NCI-H2029 (cell line): ENCODE measurements at places on chromosomes 6 and 20.

DNA sequence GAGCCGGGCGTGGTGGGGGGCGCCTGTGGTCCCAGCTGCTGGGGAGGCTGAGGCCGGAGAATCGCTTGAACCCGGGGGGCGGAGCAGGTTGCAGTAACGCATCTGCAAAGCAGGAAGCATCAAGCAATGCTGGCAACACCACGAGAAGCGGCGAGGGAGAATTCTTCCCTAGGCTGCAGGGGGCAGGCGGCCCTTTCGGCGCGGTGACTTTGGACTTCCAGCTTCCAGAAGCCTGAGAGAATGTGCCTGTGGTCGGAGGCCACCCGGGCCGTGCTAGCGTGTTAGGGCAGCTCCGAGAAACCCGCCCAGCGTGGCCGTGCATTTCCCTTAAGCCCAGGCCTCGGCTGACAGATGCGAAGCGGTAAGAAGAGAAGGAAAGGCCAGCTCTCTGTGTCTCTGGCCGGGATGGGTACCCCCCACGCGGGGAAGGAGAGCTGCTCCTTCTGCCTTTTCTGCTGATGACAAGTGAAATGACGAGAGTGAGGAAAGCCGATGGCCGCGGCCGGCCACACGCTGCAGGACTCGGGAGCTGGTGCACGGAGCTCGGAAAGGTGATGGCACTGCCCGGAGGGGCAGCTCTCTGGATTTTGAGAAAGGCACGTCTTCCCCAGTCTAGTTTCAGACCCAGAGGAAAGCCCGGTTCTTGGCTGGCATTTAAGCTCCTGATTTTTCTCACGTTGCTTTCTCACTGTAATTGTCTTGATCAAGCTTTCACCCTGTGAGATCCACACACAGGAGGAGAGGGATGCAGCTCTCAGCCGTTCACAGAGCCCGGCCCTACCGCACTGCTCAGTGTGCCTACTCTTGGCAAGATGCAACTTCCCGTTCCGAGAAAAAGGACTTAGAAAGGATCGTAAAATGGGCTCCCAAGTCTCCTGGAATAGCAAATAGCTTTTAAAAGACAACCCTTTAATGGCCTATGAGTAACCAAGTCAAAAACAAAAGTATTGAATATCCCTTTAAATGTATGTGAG is 68.3 kb upstream of the EXOC2 start:
- no peak for DNase-seq

- peak; percentile 59 for DNase-seq
Observed at GRCh38 chr6:150876598-150876997, 11.1 kb downstream of the MTHFD1L start.

GRCh38 chr6:117992856-117993255 is 85.8 kb downstream of the SLC35F1 start:
- no peak for DNase-seq

DNA sequence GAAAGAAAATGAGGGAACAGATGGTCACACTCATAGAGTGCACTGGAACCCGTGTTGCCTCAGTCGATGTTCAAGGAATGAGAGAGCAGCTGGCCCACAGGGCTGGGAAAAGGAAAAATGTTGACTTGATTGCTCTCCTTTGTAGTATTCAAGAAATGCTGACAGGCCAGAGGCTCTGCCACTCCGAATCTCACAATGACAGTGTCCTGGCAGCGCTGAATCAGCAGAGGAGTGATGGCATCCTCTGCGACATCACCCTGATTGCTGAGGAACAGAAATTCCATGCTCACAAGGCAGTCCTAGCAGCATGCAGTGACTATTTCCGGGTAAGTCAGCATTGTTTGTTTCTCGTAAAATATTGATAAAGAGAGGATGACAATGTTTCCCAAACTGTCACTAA is 51.3 kb downstream of the KLHL32 start:
- no peak for DNase-seq

DNA sequence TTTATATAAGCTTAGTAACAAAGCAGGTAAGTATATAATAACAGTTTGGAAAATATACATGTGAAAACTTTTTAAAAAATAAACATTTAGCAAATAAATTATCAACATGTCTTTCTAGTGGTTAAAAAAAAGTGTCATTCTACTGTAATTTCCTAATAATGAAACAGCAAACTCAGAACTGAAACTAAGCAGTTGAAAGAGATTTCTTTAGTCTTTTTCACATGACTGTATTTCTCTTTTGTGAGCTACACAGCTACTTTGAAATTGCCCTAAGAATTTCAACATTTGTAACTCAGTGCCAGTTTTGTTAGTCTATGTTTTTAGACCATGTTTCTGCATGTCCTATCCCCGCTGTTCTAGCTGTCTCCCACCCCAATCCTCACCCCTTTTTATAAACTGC is 28.4 kb upstream of the SDHAF4 start:
- no peak for DNase-seq

GRCh38 chr6:5679691-5680090 is 327.0 kb downstream of the NRN1 start:
- DNase-seq = no peak

- no peak for DNase-seq
Observed at GRCh38 chr6:30207619-30208295, 5.4 kb downstream of the TRIM26 start.

- DNase-seq = no peak
Observed at GRCh38 chr6:161074496-161075121, 83.0 kb downstream of the MAP3K4 start.

- no peak for DNase-seq
Observed at GRCh38 chr20:20733943-20734342, 21.5 kb upstream of the RALGAPA2 start.

GRCh38 chr6:132763269-132763668 is 5.6 kb upstream of the VNN2 start:
- no peak for DNase-seq

- no peak for DNase-seq
Observed at GRCh38 chr6:165760126-165760802, 97.2 kb upstream of the PDE10A start.

DNA sequence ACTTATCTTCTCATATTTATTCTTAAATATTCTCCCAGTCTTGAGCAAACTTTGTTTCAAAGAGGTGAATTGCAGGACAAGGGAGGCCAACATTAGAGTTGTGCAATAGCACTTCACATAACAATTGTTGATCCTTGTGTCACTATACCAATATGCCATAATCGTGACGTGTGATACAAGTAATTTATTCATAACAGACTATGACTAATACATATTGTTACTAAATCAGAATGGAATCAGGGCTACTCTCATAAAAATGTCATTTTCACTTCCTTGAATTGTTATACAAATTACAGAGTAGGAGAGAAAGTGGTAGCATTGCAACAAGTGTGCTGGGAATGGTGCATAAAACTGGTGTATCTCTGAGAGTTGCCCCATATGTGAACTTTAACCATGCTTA is 37.2 kb upstream of the PLCB1 start:
- no peak for DNase-seq

- no peak for DNase-seq
Observed at GRCh38 chr6:108875161-108875555, 26.9 kb downstream of the ARMC2 start.

DNA sequence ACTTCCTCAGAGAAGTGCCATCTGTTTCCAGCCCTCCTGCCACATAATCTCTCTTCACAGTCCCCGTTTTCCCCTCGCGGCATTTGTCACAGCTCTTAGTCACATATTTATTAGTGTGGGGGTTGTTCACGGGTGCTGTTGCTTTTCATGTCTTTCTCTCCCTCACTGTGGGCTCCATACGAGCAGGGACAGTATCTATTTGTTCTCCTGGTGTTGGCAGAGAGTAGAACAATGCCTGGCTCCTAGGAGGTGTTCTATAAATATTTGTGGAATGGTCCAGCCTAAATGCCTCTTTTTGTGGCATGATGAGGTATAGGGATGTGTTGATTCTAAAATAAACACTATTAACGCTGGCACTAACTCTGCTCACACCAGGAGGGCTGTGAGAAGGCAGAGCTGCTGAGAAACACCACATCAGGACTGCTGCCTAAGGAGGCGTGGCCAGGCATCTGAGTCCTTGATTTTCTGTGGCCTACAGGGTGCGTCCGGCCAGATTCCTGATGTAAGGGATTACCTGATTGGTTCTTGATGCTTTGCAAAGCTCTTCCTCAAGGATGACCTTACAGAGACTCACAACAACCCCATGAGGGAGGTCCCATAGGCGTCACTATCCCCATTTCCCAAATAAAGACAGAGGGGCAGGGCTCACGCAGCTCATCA is 219.8 kb upstream of the ARID1B start:
- DNase-seq = peak; percentile 94

DNA sequence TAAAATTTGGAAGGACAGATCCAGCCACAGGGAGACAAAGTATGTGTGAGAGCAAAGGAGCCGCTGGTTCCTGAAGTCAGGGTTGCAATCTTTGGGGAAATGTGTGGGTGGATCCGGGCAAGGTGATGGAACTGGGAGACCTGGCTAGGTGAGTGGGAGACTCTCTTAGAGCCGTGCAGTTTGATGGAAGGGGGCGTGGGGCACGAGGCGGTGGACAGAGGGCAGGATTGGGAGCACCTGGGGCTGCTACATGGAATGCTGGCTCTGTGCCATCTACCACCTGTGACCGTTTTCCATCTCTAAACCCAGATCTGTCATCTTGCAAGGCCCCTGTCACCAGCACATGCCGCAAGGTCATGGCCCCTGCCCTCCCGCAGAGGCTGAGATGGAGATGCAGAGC is 268.4 kb downstream of the SMOC2 start:
- DNase-seq = no peak

- DNase-seq = peak; percentile 56
Observed at GRCh38 chr20:49928411-49929141, 7.6 kb upstream of the RNF114 start.

DNA sequence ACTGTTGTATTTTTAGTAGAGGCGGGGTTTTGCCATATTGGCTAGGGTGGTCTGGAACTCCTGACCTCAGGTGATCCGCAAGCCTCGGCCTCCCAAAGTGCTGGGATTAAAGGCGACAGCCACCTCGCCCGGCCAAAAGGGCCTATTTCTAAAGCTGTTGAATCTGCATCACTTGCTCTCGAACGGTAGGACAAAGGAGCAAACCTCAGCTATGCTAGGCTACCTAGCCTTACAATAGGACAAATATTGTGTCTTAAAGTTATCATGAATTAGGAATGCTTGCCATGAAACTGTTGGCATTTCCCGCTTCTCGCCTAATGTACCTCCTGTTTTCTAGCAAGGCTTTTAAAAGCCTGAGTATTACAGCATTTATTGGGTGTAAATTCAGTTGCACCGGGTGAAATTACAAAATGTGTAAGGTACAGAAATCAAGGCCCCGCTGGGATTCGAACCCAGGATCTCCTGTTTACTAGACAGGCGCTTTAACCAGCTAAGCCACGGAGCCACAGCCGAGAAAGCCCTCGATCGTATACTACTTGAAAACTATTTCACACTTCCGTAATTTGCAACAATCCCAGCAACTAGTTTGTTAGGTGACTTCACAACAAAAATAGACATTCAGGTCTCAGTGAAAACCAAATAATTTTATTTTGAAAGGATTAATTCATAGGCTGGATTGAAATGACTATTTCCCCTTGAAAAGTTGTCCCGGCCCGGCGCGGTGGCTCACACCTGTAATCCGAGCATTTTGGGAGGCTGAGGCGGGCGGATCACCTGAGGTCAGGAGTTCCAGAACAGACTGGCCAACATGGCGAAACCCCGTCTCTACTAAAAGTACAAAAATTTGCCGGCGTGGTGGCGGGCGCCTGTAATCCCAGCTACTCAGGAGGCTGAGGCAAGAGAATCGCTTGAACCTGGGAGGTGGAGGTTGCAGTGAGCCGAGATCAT is 211.6 kb upstream of the ZNF184 start:
- no peak for DNase-seq

- no peak for DNase-seq
Observed at GRCh38 chr6:111361648-111362047, 121.4 kb downstream of the REV3L start.

- no peak for DNase-seq
Observed at GRCh38 chr6:153215242-153215641, 84.2 kb upstream of the RGS17 start.

DNA sequence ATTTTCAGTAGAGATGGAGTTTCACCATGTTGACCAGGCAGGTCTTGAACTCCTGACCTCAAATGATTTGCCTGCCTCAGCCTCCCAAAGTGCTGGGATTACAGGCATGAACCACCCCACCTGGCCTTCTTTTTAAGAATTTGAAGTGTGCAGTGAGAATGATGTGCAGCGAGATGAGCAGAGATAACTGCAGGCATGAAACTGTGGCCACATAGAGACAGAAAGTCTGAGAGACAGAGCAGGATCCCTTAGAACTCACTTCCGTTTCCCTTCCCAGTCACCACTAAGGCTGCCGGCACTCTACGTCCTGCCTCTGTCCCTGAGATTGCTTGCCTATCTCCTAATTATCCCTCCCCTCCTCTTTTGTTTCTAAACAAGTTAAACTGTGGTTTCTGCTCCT is 27.2 kb downstream of the IL22RA2 start:
- no peak for DNase-seq

DNA sequence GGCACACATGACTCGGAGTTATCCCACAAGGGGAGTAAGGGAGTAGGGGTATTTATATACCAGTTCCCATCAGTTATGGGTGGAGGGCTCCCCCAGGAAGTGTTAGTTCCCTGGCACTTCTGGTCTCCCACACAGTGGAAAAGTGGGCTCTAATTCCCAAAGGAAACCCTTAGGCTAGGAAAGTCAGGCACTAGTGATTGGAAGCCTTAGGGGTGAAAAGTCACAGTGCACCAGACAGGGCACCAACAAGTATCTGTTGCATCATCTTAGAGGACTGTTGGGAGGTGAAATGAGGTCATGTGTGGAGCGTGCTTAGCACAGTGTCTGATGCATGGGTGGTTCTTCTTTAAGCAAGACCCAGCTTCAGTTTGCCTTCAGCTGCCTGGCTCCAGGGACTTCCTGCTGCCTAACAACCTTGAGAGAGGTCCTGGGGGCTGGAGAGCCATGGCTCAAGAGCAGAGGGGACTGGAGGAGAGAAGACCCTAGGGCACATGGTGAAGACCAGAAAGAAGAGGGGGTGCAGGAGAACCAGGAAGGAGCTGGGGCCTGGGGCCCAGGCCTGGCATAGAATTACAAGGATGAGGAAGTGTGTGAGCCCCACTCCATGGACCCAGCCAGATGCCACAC is 7.5 kb upstream of the FOXP4 start:
- DNase-seq = peak; percentile 24
